Occipital lobe (tissue), 3 donors: ENCODE measurements at places on chromosomes 6 and 20.

GRCh38 chr20:54063580-54063979 is 6.8 kb downstream of the BCAS1 start:
- no peak for DNase-seq

- DNase-seq, result no peak
Measured at GRCh38 chr20:64110411-64111068, 3.2 kb upstream of the NPBWR2 start.

GRCh38 chr6:106519460-106520394 is 109.6 kb downstream of the RTN4IP1 start:
- DNase-seq, result no peak

- DNase-seq, result no peak
Measured at GRCh38 chr20:58621906-58622548, 29.1 kb upstream of the STX16 start.

GRCh38 chr20:5045906-5046305 is 44.6 kb upstream of the SLC23A2 start:
- DNase-seq, result no peak

- DNase-seq, result no peak
Measured at GRCh38 chr6:133262804-133263203, 21.6 kb downstream of the EYA4 start.

GRCh38 chr20:24531631-24532419 is 62.4 kb downstream of the SYNDIG1 start:
- no peak for DNase-seq

GRCh38 chr6:70107852-70108629 is 194.8 kb downstream of the COL9A1 start:
- DNase-seq, result no peak

GRCh38 chr20:63174309-63175037 is 41.5 kb downstream of the YTHDF1 start:
- DNase-seq, result no peak

DNA sequence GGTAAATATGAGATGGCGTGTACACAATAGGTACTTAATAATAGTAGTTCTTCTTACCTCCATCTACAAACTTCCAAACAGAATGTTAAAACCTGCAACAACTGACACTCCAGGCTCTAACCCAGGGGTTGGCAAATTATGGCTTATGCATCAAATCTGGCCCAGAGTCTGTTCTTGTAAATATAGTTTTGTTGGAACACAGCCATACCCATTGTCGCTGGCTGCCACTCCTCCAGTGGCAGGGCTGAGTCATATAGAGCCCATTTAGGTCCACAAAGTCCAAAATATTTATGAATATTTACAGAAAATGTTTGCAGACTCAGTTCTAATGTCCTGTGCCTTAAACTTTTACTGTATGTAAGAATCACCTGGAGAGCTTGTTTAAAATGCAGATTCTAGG is 69.9 kb upstream of the BTBD3 start:
- DNase-seq, result no peak

DNA sequence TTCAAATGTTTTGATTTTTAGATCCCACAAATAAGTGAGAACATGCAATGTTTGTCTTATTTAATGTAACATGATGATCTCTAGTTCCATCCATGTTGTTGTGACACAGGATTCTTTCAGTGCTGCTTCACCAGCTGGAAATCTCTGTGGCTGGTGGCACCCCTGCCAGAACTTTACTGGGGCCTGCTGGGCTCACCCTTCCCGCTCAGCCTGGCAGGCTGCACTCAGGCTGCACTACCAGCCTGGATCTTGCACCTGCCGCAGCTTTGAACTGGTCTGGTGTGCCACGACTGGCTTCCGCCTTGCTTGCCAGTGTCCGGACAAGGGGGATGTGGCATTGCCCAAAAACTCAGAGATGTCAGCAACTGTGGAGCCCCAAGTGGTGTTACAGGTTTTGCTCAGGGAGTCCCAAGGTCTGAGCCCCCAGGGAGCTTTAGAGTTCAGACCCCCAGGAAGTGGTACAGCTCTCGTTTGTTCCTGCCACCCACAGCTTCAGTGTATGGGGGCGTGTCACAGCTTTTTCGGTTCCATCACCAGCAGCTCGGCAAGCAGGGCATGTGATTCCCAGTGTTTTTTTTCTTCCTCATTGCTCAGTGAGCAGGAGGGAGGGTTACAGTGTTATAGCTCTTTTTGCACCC is 72.3 kb upstream of the SYNCRIP start:
- DNase-seq, result no peak

- DNase-seq, result no peak
Measured at GRCh38 chr6:110556317-110557110, 80.1 kb upstream of the SLC22A16 start.

DNA sequence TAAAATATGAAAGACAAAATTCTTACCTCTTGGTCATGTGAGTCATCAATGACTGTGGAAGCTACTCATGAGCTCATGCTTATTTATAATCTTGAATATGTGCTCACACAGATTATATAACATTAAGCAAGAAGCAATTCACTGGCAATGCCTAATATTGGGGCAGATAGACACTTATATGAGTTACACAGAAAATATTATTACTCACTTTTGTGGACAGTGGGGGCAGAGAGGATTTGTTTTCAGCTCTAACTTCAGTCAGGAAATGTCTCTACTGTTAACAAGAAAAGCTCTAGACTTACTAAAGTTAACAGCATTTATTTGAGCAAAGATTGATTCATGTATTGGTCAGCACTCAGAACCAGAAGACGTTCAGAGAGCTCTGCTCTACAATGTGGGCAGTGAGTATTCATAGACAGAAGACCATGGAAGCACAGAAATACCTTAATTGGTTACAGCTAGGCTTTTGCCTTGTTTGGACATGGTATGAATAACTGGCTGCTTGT is 85.8 kb upstream of the AHI1 start:
- DNase-seq, result no peak

- DNase-seq, result no peak
Measured at GRCh38 chr6:121925024-121925423, 474.4 kb upstream of the HSF2 start.

GRCh38 chr6:38262026-38262425 is 377.7 kb downstream of the BTBD9 start:
- no peak for DNase-seq

- no peak for DNase-seq
Measured at GRCh38 chr20:47950124-47950912, 165.0 kb upstream of the SULF2 start.

GRCh38 chr6:30508890-30509736 is 19.8 kb downstream of the HLA-E start:
- no peak for DNase-seq

- DNase-seq, result no peak
Measured at GRCh38 chr6:72651174-72651573, 29.3 kb downstream of the KCNQ5 start.

GRCh38 chr20:4569092-4569491 is 152.6 kb upstream of the PRND start:
- DNase-seq, result no peak

DNA sequence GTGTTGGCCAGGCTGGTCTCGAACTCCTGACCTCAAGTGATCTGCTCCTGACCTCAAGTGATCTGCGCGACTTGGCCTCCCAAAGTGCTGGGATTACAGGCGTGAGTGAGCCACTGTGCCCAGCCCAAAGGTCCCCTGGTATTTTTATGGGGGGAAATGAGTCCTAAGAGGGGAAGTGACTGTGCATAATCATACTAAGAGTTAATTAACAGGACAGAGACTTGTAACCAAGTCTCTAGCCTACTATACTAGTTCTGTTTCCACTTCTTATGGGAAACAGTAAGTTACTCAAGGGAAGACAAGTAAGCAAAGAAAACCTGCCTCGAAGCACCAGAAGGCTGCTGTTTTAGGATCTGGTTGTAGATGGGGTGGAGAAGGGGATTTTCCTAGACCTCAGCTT is 27.9 kb downstream of the TCF15 start:
- DNase-seq, result no peak

DNA sequence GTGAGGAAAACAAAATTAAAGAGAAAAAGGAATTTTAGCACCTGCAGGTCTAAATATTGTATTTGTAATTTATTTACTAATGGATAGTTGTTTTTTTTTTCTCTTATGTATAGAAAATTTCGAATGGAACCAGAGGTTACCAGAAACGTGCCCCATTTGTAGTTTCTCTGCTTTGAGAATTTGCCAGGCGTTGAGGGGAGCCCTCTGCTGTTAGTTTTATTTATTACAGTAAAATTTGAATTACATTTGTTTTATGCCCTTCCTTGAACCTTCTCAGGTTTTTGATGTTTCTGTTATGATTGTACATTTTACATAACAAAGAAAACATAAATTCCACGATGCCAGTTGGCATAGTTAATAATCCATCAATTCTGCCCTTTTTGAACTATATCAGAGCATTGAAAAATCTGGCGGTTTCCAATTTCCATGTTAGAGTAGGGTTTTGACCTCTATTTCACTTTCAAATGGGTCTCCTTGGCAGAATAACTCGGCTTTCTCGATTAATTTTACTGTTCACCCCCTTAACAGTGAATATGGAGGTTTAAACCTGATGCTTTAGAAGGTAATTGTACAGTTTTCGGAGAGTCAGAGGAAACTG is 35.1 kb upstream of the RFPL4B start:
- no peak for DNase-seq

GRCh38 chr6:106287215-106287614 is 38.3 kb downstream of the ATG5 start:
- no peak for DNase-seq

DNA sequence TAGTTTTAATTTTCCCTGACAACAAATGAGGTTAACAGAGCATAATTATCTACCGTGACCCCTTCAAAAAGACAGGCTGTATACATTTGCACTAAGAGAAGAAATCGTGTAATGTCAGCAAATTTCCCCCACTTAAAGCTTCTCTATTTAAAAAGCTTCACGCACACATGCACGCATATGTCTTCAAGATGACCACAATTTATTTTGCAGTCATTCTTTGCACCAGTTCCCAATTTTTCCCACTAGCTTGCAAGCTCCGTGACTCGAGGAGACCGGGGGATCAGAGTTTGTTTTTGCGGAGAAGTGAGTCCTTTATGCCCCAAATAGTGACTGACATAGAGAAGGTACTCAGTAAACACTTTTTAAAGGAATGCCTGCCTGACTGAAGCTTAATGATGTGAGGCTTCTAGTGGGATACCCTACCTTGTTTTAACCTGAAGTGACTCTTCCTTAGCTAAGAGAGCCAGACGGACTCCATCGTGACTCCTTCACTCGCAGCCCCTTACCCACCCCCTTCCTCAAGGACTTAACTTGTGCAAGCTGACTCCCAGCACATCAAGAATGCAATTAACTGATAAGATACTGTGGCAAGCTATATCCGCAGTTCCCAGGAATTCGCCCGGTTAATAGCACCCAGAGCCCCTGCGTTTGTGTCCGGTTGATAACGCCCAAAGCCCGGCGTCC is 9.3 kb upstream of the NQO2 start:
- DNase-seq, result no peak

- DNase-seq, result no peak
Measured at GRCh38 chr6:132365281-132365907, 35.9 kb downstream of the MOXD1 start.

DNA sequence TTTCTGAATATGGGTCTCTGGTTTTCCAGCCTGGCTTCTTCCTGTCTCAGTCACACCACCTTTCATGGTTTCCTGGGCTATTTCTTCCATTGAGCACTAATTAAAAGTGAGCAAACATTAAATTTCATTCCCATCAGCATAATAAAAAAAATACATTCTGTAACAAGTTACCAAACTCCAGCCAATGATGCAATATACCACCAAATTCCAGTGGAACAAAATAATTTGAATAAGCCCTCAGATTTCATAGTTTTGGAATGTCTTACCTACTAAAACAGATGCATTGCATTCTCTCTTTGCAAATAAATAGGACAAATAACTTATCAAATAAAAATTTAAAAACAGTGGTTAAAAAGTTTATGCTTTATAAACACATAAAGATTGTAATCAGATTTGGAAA is 97.8 kb upstream of the PRDM1 start:
- DNase-seq, result no peak

DNA sequence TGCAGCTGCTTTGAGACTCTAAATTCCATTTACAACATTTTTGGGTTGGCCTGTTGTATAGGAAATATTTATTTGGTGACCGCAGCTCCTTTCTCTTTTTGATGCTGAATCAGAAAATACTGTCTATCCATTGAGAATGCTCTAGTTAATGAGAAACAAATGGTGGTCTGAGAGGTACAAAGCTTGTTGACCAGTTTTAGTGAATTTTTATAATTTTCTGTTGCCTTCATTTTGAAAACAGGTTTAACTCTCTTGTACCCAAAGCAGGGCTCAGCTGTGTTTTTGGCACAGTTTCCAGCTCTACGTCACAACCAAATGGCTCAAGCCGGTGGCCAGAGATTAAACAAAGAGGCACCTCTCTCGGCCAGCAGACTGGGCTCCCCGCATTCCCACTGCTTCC is 113.2 kb downstream of the FNDC1 start:
- no peak for DNase-seq

- DNase-seq, result no peak
Measured at GRCh38 chr6:1267057-1267732, 44.7 kb upstream of the FOXQ1 start.

GRCh38 chr6:165637586-165637985 is 25.5 kb downstream of the PDE10A start:
- no peak for DNase-seq

- DNase-seq, result no peak
Measured at GRCh38 chr6:21371676-21372171, 221.8 kb upstream of the SOX4 start.

GRCh38 chr6:31178143-31179041 is 7.9 kb upstream of the POU5F1 start:
- no peak for DNase-seq

DNA sequence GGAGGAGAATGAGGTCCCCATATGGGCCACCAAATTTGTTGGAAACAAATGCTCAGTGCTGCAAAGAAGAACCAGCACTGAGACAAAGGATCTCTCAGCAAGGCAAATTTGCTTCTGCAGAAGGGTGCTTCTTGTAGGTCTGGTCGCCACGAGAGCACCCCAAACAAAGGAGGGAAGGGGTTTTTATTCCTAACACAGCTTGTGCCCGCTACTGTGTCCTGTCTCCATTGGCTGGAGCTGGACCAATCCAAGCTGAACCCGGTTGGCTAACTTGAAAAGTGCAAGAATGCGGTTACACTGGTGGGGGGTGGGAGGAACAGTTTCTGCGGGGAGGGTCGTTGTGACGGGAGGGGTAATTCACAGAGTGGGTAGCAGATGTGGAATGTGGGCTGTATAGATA is 54.1 kb upstream of the TULP1 start:
- DNase-seq, result no peak

GRCh38 chr6:6317825-6318733 is 2.4 kb downstream of the F13A1 start:
- DNase-seq, result peak; percentile 59

GRCh38 chr6:152426276-152426675 is 210.9 kb downstream of the SYNE1 start:
- no peak for DNase-seq
